ENCODE measurements at places on chromosomes 11 and 22. TPM values are rescaled to one million over a fixed set of nuclear protein-coding genes. Genes with fewer than 3 reads are reported as not detected.

GRCh38 chr11:66386171-66387069 is 14.9 kb upstream of the SLC29A2 start:
- DNase-seq: peak; percentile 80
- no peaks in the 10 kb centered on the region for H3K36me3 ChIP-seq
- H3K4me3 ChIP-seq: peak overlapping the region; percentile 23
- H3K27me3 ChIP-seq: peaks cover 7% of the 10 kb centered on the region

DNA sequence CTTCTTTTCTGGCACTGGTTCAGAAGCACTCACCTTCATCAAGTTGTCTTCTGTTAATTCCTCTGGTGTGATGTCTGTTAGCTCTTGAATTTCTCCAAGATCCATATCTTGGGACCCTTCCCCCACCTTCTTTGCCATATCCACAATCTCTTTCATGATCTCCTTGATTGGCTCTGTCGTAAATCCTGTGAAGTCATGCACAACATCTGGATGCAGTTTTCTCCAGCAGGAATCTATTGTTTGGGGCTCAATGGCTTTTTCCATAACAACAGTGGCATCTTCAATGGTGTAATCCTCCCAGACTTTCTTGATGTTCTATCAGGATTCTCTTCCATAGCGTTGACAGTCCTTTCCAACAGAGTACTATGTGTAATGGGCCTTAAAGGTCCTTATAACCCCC is 96.9 kb downstream of the CSTPP1 start:
- no peak for DNase-seq
- H3K4me1 ChIP-seq: no peaks in the 10 kb centered on the region
- no peaks in the 10 kb centered on the region for H3K27me3 ChIP-seq
- no peak overlapping the region for H3K27ac ChIP-seq

DNA sequence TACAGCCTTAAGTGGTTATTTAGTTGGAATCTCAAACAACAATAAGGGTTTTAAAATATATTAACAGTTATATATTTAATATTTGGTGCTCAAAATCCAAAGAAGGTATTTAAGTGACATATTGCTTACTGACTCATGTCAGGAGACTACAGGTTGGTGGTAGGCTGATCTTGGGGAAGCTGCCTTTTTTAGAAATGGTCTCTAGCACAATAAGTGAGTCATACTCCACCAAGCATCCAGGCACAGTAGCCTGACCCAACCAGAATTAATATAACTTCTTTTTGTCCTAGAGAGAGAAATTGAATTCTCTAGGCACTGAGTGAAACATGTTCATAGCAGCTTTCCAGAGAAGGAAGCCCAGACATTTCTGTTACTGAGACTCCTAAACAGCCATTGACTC is 868.5 kb upstream of the TENM4 start:
- H3K27me3 ChIP-seq: no peaks in the 10 kb centered on the region
- H3K4me3 ChIP-seq: no peak overlapping the region
- H3K36me3 ChIP-seq: no peaks in the 10 kb centered on the region

GRCh38 chr22:26903030-26903856 is 245.9 kb downstream of the MIAT start:
- no peaks in the 10 kb centered on the region for H3K36me3 ChIP-seq
- H3K4me3 ChIP-seq: no peak overlapping the region
- no peak for DNase-seq
- no peak overlapping the region for H3K27ac ChIP-seq
- H3K4me1 ChIP-seq: no peaks in the 10 kb centered on the region

DNA sequence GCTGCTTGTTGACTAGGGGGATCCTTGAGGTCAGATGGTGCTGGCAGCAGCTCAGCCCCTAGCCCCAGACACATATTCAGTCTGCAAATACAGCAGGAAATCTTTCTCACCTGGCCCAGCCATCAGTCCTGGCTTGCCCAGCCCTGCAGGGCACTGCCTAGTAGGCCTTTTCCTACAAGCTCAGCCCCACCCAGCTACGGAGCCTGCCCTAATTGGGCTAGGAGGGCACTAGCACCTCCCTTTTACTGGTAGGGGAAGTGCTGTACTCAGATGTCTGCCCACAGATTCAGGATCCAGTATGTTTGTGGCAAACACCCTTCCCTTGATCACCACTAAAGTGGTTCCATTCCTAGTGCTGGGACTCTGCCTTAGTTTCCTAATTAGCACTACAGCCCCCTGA is 257.1 kb upstream of the CADM1 start:
- H3K27me3 ChIP-seq: no peaks in the 10 kb centered on the region
- no peaks in the 10 kb centered on the region for H3K36me3 ChIP-seq
- no peak overlapping the region for H3K27ac ChIP-seq
- peaks cover 8% of the 10 kb centered on the region for H3K4me1 ChIP-seq

- H3K4me3 ChIP-seq: no peak overlapping the region
- no peaks in the 10 kb centered on the region for H3K36me3 ChIP-seq
- DNase-seq: no peak
- H3K4me1 ChIP-seq: no peaks in the 10 kb centered on the region
- no peak overlapping the region for H3K27ac ChIP-seq
These were observed 113.1 kb downstream of the ARHGAP42 start for GRCh38 chr11:100800202-100800601.

DNA sequence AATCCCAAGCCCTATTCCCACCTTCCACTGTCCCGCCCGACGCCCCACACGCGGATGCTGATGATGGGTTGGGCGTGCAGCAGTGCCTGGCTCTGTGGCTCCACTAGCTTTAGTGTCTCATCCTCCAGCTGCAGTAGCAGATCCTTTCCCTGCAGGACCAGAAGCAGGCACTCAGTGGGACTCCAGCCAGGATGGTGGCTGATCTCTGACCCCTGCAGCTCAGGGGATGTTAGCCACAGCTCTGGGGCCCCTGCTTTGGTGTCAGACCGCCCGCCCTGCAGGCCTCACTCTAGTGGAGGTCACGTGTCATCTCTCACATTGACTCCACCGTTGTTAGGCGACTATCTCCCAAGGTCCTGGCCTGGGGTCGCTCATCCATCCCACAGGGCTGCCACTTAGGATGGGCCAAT is 11.8 kb downstream of the SMPD1 start:
- H3K4me1 ChIP-seq: peaks cover 16% of the 10 kb centered on the region
- H3K4me3 ChIP-seq: no peak overlapping the region
- H3K27ac ChIP-seq: no peak overlapping the region

- no peaks in the 10 kb centered on the region for H3K27me3 ChIP-seq
- DNase-seq: no peak
- peaks cover 34% of the 10 kb centered on the region for H3K4me1 ChIP-seq
- H3K27ac ChIP-seq: peak overlapping the region; percentile 97
- peak overlapping the region; percentile 74 for H3K4me3 ChIP-seq
- H3K36me3 ChIP-seq: peaks cover 36% of the 10 kb centered on the region
These were observed 2.6 kb downstream of the CD44 start for GRCh38 chr11:35141571-35141971.

DNA sequence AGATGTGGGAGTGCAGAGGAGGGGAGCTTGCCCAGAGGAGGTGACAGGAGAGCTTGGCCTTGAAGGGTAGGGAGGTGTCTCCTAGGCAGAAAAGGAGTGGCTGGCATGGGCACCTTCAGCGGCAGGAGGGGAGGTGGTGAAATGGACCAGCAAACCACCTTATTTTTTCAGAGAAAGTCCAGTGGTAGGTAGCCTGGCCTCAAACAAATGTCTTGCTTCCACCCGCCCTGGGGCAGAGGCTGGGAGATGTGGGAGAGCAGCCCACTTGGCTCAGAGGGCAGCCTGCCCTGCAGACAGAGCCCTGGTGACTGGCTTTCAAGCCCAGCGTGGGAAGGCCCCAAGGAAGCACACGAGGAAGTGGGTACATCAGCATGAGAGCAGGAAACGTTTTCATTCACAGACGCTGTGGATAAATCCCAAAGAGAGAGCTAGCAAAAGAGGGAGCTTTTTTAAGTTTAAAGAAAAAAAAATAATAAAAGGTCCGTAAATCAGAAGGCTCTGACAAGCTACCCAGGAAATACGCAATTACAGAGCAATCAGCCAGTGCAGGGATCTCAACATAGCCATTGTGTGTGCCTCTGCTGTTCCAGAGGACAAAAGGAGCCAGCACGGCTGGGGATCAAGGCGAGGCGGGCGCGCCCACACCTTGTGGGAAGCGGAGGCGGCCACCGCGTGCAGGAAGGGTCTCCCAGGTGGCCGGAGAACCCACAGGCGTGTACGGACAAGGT is 238.7 kb upstream of the PLET1 start:
- H3K27me3 ChIP-seq: peaks cover 7% of the 10 kb centered on the region
- no peak overlapping the region for H3K27ac ChIP-seq
- DNase-seq: no peak
- H3K4me1 ChIP-seq: peaks cover 5% of the 10 kb centered on the region

The SESN3 gene
- 10.0 TPM for total RNA-seq

DNA sequence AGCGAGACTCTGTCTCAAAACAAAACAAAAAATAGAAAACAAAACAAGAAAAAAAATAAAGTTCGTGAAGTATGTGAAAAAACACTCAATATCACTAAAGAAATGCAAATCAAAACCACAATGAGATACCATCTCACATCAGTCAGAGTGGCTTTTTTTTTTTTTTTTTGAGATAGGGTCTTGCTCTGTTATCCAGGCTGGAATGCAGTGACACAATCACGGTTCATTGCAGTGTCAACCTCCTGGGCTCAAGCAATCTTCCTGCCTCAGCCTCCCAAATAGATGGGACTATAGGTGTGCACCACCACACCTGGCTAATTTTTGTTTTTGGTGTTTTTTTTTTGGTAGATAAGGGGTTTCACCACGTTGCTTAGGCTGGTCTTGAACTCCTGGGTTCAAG is 37.5 kb downstream of the ATG16L2 start:
- no peak overlapping the region for H3K4me3 ChIP-seq
- no peak overlapping the region for H3K27ac ChIP-seq
- H3K4me1 ChIP-seq: no peaks in the 10 kb centered on the region
- H3K36me3 ChIP-seq: no peaks in the 10 kb centered on the region
- no peak for DNase-seq

All from IMR-90 (cell line).